ENCODE measurements at places on chromosomes 4 and X.

- no peak for DNase-seq
Measured at GRCh38 chrX:87873347-87873941, 355.8 kb downstream of the KLHL4 start.

DNA sequence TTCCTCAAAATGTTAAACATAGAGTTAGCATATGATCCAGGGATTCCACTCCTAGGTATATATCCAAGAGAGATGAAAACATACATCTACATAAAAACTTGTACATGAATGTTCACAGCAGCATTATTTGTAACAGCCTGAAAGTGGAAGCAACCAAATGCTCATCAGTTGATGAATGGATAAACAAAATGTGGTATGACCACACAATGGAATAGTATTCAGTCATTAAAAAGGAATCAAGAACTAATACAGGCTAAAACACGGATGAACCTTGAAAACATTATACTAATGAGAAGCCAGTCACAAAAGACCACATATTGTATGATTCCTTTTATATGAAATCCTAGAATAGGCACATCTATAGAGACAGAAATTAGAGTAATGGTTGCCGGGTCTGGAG is 42.7 kb upstream of the IQSEC2 start:
- no peak for DNase-seq

GRCh38 chr4:110799211-110799610 is 176.3 kb upstream of the PITX2 start:
- no peak for DNase-seq

DNA sequence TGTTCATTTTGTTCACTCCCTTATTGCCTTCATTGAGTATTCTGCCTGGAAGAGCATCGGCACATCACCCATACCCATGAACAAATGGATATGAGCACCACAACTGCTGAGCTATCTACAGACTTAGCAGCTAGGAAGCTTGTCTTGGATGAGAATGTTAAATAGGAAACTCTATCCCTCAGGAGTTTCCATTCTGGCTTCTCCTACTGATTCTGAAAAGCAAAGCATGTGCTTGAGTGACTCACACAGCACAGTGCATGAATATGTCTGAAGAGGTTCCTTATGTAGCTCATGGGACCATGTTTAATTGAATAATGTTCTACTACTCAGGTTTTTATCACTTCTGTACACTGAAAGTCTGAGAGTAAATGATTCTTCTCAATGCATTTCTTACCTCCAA is 57.3 kb upstream of the MXRA5 start:
- no peak for DNase-seq

- no peak for DNase-seq
Measured at GRCh38 chr4:24229978-24230377, 340.1 kb upstream of the PPARGC1A start.

- DNase-seq, result no peak
Measured at GRCh38 chr4:1583051-1583785, 100.9 kb downstream of the FAM53A start.

DNA sequence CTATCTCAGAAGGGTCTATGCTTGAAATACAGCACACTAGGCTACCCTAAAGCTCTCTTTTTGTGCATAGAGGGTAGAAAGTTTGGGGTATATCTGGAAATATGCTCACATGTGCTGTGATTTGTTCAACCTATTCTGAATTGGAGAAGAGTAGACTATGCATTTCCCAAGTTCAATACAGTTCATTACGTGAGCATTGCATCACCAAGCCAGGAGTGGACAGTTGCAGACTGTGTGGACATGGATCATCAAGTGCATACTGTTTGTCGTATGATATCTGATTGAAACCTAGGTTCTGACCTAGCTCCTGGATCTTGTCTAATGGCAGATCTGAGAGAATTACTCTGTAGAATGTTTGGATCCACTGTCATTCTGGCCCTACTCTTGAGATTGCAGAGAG is 161.1 kb downstream of the FRAS1 start:
- DNase-seq, result no peak

GRCh38 chr4:65340382-65341109 is 329.7 kb downstream of the EPHA5 start:
- DNase-seq, result no peak

DNA sequence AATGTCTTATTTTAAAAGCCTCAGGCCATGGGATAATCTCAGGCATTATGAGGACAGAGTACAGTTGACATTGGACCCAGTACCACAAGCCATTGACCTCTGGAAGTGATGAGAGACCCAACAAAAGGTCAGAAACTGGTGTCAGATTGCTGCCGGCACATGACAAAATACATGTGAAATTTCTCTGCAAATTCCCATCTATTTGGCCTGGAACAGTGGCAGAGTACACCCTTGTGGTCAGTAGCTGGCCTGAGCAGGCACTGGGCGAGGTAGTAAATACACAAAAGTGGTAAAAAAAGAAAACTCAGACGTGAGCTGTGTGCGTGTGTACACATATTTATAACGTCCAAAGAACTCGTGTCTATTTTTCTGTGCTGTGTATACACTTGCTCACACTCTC is 155.5 kb downstream of the DHX15 start:
- no peak for DNase-seq

- DNase-seq, result peak; percentile 51
Measured at GRCh38 chr4:38023347-38024205, 63.4 kb downstream of the PTTG2 start.

DNA sequence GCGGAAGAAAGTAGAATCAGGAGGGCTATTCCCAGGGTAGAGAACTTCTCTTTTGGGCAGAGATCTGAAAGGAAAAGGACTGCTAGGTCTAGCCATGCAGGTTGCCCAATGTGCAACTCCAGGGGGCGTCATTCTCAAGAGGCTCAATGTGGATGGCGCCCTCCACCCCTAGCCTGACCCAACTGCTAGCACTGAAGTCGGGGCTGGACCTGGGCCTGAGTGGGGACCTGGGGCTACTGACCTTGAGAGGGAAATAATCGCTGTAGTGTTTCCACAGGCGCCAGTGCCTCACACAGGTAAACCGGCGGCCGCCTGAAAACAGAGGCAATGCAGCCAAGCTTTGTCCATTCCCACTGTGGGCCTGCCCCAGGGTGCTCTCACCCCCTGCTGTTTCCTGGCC is 6.1 kb downstream of the AWAT2 start:
- no peak for DNase-seq

GRCh38 chr4:48361012-48361400 is 19.7 kb downstream of the SLAIN2 start:
- no peak for DNase-seq

- DNase-seq, result no peak
Measured at GRCh38 chr4:96753216-96753615, 913.3 kb downstream of the PDHA2 start.

DNA sequence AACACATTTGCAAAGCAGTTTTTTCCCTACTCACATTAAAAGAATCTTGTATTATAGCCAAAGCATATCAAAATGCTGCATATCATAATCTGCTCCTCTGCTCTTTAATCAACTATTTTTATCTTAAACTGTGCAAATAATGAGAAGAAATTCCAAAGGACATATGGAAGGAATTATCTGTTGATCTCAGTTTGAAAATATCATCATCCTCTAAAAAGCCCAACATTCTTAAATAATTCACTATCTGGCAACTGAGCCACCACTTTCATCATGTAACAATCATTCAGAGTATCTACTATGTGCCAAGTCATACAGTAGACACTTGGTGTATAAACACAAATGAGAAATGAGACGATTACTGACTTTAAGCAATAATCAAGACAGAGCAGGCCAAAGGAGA is 63.0 kb downstream of the PRSS12 start:
- DNase-seq, result no peak

GRCh38 chrX:10603612-10604011 is 16.8 kb downstream of the MID1 start:
- no peak for DNase-seq

DNA sequence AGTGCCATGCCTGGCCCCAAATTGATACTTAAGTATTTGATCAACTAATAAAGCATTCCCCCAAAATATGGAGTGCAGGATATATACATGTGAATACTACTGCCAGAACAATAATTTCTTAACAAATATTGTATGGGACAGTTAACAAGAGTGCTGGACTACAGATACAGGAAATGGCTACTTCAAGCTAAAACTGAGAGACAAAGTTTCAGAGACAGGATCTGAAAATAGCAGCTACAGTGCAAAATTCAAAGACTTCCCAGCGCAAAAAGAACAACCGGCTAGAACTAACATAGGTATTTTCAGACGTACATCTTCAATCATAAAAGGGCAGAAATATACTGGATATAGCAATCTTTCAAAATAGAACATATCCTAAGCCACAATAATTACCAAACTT is 6.3 kb downstream of the ATRX start:
- DNase-seq, result no peak

GRCh38 chrX:3990569-3990968 is 277.1 kb upstream of the PRKX start:
- DNase-seq, result no peak

DNA sequence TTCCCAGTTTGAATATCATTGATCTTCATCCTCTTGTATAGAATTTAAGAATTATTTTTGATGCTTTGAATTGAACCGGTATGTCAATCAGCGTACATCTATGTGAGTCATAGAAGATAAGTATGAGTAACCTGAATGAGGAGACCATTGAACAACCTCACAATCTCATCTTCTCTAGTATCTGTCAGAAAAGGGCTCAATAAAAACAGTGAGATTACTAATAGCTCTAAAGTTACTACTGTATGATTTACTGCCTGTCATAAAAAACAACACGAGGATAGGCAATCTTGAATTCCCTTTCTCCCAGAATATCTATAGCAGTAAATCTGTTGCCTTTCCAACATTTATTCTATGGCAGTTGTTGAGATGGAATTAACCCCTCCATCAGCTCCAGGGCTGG is 36.1 kb downstream of the PHOX2B start:
- DNase-seq, result no peak

DNA sequence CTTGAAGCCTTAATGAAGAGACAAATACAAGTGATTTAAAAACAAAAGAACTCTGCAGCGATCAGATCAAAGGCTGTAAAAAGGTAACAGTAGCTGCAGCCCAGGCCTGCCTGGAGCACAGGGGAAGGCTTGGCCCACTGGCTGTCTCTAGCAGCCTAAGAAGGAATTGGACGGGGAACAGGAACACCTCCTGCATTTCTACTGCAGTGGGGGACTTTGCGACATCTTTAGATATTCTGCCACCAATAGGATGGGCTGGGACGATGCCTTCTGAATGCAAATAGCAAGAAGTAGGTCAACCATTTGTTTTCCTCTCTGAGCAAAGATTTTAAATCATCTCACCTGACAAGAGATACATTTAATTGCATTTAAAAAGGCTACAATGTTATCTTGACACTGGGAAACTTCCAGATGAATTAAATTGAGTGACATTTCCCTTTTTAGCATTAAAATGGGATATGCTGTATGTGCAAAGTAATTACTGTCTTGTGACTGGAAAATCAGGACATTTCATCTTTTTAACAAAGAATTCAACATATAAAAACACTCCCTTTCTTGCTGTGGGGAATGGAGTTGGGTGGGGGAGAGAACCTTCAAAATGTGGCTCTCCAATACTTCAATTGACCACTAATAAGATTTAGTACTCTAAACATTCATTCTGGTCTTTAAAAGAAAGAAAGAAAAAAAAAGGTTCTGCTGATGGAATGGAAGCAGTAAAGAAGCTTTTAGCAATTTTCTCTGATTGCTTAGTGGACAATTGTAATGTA is 70.0 kb downstream of the NYX start:
- DNase-seq, result no peak

DNA sequence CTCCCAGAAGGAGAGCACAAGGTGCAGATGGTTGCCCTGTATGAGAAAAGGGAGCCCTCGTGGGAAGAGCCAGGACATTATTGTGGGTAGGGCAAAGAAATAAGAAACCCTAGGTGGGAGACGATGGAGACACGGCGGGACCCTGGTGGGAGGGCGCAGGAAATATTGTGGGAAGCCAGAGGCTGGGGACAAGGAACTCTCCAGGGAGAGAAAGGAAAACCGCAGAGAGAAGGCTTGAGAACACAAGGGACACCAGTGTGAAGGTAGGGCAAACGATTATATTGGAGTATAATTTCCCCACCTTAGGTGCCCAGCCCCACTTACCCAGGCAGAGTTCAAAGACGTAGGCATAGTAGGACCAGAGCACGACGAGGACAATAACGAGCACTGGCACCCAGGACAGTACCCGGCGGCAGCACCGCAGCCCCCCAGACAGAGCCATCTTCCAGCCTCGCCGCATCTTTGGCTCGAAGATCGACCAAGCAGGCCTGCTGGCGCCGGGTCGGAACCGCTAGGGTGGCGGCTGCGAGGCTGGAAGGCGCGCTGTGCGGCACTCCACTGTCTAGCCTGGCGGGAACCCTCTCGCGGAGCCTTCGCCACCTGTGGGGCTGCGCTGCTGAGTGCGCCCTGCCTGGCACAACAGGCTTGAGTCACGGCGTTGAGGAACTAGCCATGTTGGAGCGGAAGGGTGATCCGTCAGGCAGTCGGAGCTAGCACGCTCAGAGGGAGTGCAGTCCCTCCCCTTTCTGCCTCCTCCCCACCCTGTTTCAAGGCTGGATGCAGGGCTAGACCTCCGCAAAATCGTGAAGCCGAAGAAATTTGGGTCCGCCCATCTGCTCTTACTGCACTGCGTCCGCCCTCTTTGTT is at the start of gene ZDHHC15:
ZDHHC15 (minus strand) TSS at position 473 of the 867 bp plus-strand sequence; CDS start at position 460, 13 bp downstream.
- peak; percentile 13 for DNase-seq

DNA sequence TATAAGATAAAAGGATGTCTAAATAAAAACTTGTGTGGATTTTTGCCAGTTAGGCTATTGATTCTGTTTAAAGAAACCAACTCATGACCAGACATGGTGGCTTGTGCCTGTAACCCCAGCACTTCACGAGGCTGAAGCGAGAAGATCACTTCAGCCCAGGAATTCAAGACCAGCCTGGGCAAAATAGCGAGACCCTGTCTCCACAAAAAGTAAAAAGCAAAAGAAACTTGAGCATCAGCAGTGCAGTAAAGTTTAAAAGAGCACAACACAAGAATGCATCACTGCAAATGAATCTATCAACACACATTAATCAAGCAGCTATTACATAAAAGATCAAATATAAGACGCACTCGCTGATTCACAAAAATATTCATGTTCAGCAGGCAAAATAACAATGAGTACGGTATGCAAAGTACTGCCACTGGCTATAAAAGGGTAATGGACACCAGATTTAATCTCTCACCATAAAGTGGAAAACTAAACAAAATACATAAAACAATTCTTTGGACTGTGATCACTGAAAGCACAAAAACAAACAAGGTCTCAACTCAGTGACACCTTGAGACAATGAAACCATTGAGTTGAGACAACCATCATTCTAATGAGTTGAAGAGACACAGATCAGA is 41.3 kb downstream of the LRBA start:
- DNase-seq, result no peak

All from inflammatory macrophage (primary cell).